ENCODE measurements at places on chromosomes 2 and 18.

DNA sequence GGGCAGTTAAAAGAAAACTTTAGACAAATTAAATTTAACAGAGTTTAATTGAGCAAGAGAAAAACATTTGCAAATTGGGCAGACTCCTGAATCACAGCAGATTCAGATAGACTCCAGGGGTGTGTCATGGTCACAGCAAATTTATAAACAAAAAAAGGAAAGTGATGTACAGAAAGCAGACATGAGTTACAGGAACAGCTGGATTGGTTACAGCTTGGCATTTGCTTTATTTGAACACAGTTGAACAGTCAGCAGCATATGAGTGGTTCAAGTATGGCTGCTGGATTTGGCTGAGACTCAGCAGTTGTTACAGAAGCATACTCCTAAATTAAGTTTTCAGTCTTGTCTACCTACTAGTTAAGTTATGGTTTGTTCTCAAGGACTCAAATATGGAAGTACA is 82.3 kb upstream of the NYAP2 start:
- DNase-seq, result peak; percentile 8

DNA sequence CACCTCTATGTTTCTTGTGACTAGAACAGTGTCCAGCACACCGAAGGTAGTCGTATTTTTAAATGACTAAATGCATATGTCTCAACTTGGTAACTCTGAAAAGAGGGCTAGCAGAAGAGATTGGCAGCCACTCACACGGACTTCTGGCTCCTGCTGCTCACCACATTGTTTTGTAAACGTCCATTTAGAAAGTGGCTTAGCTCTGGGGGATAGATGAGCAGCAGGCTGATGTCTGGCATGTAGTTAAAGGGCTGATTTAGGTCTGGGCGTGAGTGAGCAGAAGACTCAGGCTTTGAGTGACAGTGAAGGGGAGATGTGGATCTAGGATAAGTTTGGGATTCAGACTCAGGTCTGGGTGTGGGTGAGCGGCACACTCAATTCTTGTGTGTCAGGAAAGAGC is 372.9 kb upstream of the HS6ST1 start:
- DNase-seq, result no peak

GRCh38 chr2:219511547-219512325 is 2.5 kb upstream of the ASIC4 start:
- DNase-seq, result no peak

DNA sequence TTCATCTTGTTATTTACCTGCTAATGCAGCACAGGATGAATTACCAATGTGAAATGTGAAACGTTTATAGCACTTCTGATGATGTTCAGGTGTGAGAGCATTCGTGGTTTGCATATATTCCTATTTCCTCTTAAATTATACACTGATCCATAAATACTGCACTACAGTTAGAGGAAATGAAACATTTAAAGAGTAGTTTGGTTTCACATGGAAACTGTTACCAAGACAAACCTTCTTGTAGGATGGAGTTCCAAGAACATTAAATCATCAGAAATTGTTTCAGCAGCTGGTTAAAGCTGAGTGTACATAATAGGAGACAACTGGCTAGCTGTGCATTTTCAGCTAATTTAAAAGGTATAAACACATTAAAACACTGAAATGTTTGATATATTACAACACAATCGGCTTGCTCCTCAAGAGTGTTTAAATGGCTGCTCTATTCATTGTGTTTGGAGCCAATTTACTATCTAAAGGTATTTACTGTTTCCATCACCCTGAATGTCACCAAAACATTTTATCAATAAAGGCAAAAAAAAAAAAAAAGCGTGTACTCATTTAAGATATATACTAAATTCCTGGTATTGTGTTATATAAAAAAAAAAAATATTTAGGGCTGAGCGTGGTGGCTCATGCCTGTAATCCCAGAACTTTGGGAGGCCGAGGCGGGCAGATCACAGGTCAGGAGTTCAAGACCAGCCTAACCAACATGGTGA is 100.6 kb downstream of the DYM start:
- DNase-seq, result peak; percentile 90

- no peak for DNase-seq
Observed at GRCh38 chr2:15154297-15154696, 406.8 kb downstream of the NBAS start.

Data from muscle of back (tissue), 13 donors.